Activated T-cell treated with anti-CD3 and anti-CD28 coated beads, Interleukin-2, amount 50 U/mL, for 48 hours (primary cell): ENCODE measurements at places on chromosomes 7 and 10.

- no peak for DNase-seq
Observed at GRCh38 chr10:33920351-33920750, 585.9 kb upstream of the NRP1 start.

DNA sequence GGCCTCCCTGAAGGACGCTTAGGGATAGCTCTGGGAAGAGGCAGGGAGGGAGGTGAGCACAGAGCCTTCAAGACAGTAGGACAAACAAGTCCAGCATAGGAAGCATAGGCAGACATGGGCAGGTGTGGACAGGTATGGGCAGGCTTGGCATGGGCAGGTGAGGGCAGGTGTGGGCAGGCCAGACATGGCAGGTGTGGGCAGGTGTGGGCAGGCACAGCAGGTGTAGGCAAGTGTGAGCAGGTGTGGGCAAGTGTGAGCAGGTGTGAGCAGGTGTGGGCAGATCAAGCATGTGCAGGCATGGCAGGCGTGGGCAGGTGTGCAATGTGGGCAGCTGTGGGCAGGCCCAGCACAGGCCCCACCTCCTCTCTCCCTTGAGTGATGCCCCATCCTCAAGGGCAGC is 148.8 kb upstream of the ZMIZ1 start:
- no peak for DNase-seq

DNA sequence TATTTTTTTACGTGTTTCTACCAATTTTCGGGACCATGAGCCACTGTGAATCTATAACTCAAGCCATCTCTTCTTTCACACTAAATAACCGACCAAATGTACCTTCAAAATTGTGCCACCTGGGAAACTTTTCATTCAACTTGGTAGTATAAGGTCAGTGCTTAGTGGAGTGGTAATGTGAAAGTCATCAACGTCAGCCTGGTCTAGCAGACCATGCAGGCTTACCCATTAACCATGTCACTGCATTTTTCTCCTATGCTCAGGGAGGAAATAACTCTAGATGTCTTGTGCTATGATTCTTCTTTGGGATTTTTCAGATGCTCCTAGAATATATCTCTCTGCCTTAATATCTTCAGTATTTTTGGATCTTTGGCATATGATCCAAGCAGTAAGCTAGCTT is 1075.4 kb upstream of the POT1 start:
- DNase-seq: no peak

DNA sequence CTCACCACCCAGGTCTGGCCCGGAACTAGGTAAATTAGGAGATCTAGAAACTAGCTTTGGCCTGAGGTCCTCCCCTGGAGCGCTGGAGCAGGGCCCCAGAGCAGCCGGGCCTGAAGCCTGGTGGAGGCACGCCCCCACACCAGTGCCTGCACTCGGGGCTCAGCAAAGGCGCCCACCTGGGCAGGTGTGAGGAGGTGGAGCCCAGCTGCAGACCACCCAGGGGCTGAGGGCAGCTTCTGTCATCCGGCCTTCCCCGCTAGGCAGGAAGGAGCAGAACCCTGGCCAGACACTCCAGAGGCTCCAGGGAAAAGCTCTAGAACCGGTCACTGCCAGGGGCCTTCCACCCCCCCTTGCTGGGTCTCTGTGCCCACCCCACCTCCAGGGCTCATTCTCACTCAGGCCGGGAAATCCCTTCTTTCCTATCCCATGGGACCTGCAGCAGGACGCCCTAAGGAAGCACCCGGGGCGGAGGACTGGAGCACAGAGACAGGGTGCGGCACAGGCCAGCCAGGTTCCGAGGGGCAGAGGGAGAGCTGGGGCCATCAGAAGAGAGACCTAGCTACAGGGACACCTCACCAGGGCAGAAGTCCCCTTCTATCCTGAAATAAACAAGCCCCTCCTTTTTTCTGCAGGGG is 161.2 kb downstream of the NRF1 start:
- no peak for DNase-seq

- no peak for DNase-seq
Observed at GRCh38 chr10:131889755-131890154, 11.1 kb upstream of the PPP2R2D start.

DNA sequence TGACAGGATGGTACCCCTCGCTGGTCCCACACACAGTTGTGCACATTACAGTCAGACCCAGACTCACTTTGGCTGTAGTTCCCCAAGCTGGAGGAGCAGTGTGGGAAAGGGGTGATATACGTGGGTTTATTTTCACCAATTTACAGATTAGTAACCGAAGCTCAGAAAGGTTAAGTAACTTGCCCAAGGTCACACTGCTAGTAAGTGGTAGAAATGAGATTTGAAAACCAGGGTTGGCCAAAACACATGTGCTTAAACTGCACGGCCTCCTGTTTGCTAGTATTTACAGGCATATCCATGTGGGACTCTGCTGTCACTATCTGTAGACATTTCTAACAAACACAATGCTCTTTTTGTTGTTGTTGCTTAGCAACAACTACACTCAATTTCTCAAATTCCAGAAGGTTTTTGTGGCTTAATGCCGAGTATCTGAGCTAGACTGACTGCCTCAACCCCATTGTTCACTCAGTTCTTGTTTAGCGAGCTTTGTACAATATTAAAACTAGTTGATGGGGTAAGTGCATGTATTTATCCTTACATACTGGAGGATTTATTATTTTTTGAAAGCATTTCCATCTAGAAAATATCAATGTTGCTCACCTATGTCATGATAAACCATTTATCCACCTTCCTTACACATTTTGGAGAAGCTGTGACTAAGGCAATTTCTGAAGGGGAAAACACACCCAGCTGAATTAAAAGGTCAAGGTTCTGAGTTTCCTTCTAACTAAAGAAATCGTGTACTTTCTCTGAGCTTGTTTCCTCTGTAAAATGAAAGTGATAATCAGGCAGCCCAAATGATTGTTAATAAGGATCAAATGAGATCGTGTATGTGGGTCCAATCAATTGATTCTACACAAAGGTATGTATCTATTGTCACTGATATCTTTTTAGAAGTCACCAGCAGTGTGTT is 5.3 kb upstream of the TMEM139 start:
- no peak for DNase-seq
